ENCODE measurements at places on chromosomes 7 and 10.

DNA sequence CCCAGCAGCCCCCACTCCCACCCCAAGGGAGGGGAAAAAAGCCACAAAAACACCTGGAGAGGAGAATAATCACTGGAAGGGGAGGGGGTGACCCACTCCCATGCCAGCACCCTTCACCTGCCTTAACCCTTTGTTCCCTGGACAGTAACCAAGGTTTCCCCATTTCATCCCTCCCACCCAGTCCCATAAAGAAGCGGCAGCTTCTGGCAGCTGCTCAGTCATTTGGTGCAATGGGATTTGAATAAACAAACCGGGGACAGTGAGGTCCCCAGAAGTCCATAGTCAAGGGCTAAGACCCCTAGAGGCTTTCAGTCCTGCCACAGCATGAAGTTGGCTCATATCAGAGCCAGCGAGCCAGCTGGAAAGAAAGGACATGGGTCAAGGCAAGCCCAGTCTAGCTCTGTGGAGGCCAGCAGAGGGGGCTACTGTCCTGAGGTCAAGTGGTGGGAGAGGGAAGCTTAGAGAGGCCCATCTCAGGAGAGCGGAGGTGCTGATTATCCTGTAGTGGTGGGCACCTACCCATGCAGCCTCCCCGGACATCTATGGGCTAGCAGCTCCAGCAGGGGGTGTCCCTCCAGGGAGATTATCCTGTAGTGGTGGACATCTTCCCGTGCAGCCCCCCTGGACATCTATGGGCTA is 58.9 kb upstream of the LBX1 start:
- DNase-seq: no peak

DNA sequence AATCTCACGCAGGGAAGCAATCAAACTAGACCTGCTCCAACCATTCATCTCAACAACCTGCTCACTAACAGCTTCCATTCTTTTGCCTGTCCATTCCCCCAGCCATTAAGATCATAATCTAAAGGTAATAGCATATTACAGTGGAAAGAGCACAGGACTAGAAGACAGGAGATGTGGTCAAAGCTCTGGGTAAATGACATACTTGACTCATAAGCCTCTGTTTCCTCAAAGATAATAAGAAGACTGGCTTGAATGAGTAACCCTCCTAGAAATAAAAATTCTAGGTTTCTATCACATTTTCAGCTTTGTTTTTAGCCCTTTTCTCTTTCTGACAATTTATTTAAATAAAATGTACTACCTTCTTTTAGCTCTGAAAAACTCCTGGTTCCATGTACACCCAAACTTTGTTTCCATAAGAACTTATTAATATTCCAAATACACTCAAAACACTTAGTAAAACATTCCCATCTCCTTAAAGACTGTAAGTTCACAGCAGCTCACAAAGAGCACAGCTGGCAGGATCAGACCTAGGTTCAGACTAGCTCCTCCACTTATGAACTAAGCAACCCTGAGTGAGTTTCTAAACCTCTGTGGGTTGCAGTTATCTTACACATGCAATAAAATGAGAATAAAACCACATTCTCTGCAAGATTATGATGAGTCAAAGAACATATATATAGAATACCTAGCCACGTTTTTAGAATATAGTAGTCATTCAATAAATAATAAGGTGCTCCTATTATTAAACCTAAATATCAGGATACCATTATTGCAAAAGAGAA is 11.6 kb downstream of the FAM204A start:
- no peak for DNase-seq

DNA sequence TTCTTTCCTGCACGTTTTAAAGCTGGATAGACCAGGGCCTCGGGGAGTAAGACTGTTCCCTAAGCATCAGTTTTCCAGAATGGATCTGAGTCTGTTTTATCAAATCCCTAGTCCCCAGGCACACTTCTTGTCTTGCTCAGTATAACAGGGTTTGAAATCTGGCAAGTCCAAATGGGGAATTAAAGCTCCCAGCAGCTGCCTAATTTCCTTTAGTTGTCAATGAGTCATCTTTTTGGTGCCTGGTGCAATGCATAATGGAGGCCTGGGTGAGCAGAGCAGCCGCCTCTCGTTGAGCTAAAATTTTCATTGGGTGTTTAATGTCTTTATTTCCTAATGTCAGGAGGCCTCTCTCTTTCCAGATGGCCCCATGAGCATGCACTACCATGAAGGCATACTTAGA is 87.9 kb downstream of the STRA8 start:
- no peak for DNase-seq

DNA sequence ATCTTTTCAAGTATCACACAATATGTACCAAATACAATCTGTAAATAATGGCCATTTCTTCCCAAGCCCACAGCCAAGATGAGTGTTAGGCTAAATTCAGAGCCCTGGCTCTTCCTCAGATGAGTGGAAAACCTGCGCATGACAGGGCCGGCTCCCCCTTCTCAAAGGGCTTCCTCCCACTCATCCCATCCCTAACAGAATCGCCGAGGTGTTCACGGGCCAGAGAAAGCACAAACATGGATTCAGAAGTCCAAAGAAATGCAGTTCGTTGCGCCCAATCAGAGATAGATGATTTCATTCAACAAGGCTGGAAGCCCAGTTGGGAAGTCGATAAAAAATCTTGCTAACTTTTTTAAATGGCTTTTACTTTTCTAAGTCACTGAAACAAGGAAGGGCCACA is 121.8 kb downstream of the UBE2H start:
- no peak for DNase-seq

DNA sequence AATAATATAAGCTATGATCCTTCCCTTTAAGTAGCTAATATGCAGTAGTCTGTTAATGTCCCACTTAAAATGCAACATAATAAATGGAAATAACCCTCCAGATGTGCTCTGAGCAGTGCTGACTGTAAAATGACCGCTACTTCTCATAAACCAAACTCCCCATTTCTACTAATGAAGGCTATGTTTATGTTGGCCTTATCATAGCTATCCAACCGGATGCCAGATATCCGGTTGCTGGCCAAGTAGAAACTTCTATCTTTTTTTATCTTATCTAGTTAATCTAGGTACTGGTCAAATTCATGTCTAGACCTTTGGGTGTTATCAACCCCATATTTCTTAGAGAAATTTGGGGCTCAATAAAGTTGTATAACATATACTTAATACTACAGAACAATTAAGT is 56.6 kb downstream of the CHRM2 start:
- no peak for DNase-seq

GRCh38 chr10:113961182-113962031 is 82.3 kb upstream of the ADRB1 start:
- DNase-seq: peak; percentile 74

DNA sequence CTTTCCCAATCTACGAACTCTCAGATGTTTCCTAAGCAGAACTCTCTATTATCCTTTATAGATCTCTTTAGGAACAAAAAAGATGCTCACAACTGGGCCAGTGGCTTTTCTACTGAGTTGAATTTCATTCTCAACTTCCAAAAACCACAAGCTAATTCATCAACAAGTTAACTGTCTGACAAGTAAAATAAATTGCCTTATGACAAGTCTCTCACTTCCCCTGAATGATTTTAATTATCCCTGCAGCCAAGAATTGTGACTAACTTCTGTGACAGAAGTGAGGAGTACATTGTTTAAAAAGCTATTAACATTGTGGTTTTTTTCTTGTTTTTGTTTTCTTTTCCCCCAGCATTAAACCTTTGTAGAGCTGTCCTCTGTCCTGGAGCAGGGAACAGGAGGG is 343.1 kb downstream of the HPSE2 start:
- no peak for DNase-seq

GRCh38 chr10:35271086-35271858 is 65.0 kb upstream of the CCNY start:
- no peak for DNase-seq

- no peak for DNase-seq
Measured at GRCh38 chr7:80186721-80187120, 52.1 kb downstream of the GNAI1 start.

- DNase-seq: no peak
Measured at GRCh38 chr10:74988054-74988775, 123.2 kb upstream of the SAMD8 start.

GRCh38 chr7:22935269-22935668 is 78.7 kb downstream of the HYCC1 start:
- DNase-seq: no peak

DNA sequence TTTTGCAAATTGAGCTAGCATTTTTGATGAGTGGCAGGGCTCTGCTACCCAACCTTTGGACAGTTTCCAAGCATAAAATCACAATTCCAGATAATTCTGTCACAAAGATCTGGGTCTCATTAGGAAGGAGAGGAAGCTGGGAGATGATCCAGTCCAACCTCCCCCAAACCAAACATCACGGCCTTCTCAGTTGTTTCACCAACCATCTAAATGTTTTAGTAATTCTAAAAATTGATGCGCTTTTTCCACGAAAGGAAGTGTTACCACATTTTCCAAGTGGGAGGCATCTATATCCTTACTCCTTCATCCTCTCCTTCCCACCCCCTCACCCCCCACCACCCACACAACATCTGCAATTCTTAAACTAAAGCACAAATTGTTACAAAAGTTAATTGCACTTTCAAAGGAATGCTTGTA is 108.3 kb downstream of the EGFR start:
- DNase-seq: no peak

DNA sequence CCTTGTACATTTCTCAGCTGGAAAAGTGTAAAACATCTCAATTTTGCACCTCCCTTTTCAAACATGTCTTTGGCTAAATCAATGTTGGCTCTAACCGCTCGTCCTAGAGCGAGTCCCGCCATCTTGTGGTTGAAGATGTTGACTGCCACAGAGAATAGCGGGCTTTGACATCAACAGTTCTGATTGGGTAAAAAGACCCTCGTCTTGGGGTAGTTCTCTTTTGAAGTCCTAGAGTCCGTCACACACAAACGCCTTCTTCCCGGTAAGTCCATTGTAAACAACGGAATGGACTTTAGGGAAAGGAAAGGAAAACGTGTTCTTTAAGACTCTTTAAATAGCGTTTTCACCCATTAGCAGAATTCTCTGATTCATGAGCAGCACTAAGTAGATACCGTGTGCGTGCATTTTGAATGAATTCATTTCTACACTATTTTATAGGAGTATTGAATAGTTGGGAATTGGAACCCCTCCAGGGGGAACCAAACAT is 452 bp upstream of the RPP30 start:
- DNase-seq: peak; percentile 48

DNA sequence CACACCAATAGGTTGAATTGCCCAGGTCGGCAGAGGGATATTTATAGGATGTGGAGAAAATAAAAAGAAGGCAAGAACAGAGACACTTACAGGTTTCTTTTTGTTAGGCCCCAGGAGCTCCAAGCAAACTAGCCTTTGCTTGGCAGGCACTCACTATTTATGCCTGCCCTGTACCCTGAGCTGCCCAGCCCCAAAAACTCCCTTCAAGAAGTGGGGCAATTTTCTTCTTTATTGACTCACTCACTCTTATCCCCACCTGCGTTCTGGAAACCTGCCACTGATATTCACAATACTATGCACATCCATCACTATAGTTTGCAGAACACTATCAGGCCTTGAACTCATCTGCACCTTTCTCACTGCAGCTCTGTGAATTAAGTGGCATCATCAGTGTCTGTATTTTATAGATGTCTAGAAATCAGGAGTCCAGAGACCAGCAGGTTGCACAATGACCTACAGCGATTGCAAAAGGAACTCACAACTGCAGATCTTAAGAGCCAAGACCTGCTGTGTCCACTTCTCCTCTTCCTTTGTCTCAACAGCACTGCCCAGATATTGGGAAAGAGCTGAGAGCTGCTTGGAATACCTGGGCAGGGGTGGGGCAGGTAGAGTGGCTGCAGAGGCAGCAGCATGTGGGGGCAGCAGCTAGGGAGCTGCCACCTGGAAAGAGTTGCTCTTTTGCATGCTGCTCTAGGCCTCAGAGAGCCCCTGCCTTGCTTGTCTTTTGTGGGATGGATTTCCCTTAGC is at the start of gene SFTPD:
SFTPD (minus strand) TSS at position 130 of the 747 bp plus-strand sequence. CDS start 2,446 bp downstream, outside the sequence.
- DNase-seq: no peak

DNA sequence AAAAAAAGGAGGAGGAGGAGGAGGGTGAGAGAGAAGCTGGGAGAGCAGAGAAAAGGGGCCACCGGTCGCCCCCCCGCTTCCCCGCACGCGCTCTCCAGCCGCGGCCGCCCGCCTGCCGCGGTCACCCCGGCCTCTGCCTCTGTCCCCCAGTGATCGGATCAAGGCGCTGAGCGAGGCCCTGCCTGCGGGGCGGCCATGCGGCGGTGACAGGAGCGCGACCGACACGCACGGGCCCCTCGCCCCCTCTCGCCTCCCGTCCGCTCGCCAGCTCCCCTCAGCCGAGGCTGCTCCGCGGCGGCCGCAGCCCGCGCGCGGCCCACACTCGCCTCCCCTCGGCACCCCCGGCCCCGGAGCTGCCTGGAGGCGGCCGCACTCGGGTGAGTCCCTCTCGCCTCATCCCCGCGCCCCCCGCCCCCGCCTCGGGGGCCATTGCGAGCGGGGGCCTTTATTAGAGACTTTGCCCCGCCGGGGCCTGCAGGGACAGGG is at the start of gene GTF2I:
GTF2I (plus strand) TSS at position 27 of the 486 bp plus-strand sequence. CDS start 31,411 bp downstream, outside the sequence.
- DNase-seq: peak; percentile 80

DNA sequence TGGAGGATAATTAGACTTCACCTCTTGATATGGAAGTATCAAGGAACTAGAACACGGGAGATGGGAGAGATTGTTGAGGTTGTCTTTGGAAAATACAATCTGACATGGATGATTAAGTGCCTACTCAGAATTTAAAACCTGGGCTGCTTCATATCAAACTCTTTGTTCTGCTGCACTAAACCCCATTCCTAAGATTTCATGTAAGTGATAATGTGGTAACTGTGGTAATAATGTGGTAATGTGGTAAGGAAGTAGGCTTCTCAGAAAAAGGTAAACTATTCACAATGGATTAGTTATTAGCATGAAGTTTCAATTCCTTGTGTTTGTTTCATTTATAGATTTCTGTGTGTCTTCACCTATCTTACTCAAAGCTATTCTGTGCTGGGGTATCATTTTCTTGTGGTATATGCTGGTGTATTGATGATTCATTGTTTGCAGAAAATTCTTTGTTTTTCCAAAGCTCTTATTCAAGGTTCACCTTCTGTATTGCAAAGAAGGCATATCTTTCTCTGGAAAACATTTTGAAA is 129.9 kb upstream of the TAC1 start:
- DNase-seq: no peak

GRCh38 chr10:77926566-77927401 is at the start of gene DLG5:
Gene DLG5 (minus strand): TSS chr10:77926755. CDS start chr10:77926520, 235 bp downstream.
- no peak for DNase-seq

DNA sequence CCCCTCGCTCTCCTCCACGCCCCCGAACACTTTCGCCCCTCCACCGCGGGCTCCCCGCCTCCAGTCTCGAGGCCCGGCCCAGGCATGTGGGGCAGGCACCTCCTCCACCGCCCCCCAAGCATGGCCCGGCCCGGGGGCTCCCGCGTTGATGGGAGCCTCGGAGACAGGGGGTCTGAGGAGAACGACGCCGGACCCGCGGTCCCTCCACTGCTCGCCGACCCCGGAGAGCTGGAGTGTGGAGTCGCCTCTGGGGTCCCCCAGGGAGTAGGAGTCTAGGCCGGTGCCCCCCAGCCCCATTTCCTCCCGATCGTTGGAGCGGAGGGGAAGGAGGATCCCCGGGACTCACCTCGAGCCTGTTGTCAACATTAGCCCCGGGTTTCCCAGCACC is 206 bp downstream of the UPF2 start:
- peak; percentile 57 for DNase-seq

- DNase-seq: peak; percentile 53
Measured at GRCh38 chr7:150778738-150779301, 21.3 kb downstream of the TMEM176B start.
